NCI-H187 (cell line): ENCODE measurements at places on chromosomes 13 and 19.

DNA sequence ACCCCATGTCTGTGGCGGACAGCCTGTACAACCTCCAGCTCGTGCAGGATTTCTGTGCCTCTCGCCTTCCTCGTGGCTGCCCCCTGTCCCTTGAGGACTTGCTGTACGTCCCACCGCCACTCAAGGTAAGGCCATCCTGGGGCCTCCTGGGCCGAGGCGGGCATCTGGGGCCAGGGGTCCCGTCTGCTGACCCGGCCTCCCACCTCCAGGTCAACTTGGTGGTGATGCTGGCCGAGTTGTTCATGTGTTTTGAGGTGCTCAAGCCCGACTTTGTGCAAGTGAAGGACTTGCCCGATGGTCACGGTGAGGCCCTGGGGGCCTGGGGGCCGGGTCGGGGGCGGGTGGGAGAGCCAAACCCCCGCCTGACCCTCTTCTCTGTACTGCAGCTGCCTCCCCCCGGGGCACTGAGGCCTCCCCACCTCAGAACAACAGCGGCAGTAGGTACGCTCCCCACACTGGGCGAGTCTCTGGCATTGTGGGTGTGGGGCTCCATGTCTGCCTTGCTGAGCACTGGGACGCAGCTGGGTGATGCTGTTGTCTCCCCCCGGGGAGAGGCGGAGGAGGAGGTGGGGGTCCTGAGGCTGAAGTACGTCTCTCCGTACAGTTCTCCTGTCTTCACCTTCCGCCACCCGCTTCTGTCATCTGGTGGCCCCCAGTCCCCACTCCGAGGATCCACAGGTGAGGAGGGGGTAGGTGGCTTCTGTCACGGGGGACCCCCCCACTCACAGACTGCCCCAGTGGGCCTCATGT lies 15.0 kb downstream of the CAMSAP3 start:
- DNase-seq = no peak

DNA sequence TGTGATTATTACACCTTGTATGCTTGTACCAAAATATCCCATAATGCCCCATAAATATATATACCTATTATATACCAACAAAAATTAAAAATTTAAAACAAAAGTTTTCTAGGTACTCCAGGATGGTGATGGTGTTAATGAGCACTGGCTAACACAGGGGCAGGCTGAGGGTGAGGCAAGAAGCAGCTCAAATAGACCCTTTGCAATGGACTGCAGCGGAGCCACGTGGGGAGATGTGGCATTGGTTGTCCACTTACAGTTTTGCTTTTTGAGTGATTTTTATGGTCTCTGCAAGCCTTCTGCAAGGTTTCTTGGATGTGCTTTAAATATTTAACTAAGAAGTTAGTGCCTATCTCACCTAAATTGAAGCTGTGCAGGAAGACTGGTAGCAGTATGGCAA lies 132.9 kb downstream of the RAP2A start:
- DNase-seq = no peak

DNA sequence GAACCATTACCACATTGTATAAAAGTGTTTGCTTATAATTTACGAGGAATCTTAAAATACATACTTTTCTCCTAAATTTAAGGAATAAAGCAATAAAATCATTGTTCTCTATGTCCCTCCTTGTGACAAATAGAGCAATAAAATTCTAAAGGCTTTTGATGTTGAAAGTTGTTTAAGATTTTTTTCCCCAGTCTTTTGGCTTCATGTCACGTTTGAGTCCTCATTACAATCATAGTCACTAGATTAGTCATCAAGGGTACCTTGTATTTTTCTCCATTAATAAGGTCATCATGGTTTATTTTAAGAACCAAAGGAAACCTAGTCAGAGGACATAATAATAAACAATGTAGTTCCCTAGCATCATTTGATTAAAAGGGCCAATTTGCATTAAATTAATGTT lies 3.2 kb downstream of the WBP4 start:
- DNase-seq = no peak

DNA sequence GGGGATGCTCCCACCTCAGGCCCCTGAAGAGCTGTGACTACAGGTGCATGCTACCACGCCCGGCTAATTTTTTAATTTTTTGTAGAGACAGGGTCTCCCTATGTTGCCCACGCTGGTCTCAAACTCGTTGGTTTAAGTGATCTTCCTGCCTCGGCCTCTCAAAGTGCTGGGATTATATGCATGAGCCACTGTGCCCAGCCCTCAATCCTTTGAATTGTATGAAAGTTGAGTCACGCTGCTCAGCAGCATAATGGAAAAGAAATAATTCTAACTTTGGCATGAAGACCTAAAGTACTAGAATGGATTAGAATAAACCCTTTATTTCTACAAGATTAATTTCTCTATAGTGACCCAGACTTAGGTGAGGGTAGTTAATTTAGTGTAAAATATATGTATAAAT lies 42.4 kb downstream of the MRPS31 start:
- no peak for DNase-seq

DNA sequence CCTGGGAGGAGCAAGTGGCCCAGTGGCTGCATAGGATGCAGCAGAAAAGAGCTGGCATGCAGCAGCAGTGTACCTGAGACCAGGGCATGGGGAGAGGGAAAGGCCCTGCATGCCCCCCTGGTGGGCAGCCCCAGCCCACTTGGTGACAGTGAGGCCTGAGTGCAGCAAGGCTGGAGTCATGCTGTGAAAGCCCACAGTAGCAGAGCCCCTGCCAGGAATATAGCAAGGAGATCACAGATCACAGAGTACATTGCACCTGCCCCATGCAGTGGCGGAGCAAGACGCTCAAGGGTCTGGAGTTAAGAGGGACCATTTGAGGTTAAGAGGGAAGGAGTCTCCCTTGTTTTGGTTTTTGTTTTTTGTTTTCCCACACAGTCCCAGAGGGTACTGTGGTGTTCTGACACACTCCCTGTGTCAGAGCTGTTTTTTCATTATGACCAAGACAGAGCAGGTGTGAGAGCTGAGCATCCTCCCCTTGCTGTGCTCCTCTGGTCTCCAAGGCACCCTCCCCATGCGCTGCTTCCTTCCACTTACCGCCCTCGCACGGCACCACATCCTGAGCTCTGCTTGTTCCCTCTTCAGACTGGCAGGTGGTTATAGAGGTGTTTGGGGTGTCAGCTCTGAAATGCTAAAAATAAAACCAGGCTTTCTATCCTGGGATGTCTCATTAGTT lies 85.0 kb upstream of the UBL3 start:
- DNase-seq = peak; percentile 60

DNA sequence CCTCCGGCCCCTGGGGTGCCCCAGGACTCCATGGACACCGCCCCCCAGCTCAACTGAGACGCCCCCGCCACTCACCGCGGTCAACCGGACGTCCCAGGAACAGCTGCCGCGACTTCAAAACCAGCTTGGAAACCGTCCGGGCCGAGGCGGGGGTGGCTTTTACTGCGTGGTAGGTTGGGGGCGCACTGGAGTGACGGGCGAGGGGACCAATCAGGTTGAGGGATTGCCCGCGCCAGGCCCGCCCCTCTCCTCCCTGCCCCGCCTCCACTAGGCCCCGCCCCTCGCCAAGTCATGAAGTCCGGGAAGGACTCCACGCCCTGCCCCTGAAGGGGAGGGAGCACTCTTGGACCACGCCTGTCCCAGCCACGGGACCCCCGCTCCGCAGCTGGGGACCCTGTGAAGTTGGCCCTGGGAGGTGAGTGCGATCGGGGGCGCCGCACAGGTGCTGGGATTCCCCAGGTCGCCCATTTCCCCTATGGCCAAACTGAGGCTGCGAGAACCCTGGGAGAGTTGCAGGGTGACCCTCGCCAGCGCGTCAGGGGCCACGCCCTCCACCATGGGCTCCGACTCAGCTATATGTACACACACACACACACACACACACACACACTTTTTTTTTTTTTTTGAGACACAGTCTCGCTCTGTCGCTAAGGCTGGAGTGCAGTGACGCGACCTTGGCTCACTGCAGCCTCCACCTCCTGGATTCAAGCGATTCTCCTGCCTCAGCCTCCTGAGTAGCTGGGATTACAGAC lies at the start of gene PLIN3:
Gene PLIN3, minus strand, starts transcription at position 134 of the 752 bp plus-strand sequence. CDS start 6,273 bp downstream, outside the sequence.
- DNase-seq = no peak

DNA sequence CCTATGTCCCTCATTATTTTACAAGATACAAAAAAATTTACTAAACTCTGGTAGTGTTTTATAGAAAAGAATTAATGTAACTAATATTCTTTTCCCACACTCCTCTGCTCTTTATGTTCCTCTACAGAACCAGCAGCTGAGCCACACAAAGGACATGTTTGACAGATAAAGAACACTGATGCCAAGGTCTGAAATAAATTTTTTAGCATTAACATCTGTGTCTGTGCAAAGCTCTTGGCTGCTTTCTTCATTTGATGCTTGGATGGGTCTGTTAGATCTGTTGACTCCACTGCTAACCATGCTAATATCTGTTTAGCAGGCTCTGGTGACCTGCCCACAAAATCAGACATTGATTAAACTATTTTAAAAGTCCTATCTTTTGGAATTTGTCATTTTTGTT lies 2363.8 kb downstream of the PCDH9 start:
- DNase-seq = no peak

DNA sequence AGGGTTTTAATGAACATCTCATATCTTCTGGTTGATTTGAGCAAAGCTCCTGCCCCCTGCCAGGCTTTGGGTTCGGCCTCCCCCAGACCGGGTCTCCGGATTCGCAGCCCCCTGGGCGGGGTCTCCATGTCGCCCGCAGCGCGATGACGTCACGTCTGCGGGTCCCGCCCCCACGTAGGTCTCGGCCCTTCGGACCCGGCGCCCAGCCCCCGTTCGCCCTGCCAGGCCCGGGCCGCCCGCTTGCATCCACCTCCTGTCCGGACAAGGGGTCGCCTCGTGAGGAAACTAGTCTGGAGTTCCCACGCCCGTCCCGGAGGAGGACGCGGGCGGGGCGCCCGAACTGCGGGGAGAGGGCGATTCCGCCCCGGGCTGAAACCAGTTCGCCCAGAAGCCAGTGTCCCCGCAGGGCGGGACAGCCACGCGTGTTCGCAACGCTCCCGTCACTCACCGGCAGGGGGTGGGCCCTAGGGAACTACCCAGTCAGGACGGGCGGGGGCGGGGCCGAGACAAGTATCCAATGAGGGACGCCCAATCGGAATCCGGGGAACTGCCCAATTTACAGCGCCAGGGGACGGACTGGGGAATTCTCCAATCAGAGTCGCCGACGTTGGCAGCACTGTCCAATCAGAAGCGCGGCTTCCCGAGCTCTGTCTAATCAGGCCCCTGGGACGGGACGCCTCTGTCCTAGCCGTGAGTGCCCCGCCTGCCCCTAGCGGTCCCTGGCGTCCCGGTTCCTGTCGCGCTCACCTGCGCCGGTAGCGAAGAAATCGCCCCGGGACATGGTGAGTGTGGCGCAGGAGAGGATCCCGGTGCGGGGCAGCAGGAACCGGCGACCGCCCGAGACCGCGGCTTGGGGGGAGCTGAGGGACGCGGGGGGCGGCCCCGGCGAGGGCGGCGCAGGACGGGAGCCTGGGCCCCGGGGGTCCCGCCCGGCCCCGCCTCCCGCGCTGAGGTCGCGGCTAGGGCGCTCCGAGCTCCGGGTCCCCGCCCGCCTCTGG lies at the start of gene ZNF555:
Gene ZNF555, plus strand, starts transcription at position 682 of the 998 bp plus-strand sequence. Its CDS starts 98 bp downstream, at position 780.
- peak; percentile 98 for DNase-seq

- no peak for DNase-seq
These were observed 123.0 kb upstream of the KL start for GRCh38 chr13:32893176-32893575.

GRCh38 chr13:91311491-91311890 lies 36.0 kb upstream of the MIR17HG start:
- no peak for DNase-seq

DNA sequence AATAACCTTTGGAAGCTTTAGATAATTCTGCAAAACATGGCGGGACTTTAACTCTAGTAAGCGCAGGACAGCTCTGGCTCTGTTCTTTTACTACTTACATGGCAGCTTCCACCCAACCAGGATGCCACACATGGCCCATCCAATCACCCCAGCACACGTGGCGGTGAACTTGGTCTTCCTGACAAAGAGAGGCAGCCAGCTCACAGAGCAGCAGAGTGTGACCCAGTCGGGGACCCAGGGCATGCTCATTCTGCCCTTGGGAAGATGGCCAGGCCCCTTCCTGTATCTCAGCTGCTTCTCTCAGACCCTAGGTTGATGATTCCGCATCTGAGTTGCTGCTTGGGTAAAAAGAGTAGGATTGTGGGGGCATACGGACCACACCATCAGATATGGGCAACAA lies 172.1 kb downstream of the USP12 start:
- no peak for DNase-seq

DNA sequence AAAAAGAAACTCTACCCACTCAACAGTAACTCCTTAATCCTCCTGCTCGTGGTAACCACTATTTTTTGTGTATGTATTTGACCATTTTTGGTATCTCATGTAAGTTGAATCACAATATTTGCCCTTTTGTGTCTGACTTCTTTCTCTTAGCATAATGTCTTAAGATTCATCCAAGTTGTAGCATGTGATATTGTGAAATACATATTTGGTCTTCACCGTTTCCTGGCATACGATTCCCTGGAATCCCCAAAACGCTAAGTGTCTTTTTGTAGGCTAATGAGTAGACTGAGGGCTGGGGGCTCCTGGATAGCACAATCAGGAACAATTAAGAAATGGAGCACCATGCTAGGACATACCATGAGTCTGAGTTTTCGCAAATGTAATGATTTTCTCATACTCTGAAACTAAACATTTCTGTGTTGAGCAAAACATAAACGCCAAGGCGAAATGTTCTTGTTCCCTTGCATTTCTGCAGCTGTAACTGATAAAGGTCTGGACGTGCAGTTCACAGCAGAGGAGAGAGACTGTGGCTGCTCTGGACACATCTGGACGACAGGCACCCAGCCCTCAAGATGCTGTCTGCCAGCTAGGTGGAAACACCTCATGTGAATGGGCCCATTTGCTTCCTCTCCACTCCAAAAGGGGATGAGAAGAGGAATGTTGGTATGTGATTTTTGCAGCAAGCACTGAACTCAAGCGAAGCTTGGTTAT lies 38.4 kb downstream of the BRD4 start:
- DNase-seq = no peak

- DNase-seq = no peak
These were observed 226.4 kb downstream of the SUCLA2 start for GRCh38 chr13:47774671-47774994.

DNA sequence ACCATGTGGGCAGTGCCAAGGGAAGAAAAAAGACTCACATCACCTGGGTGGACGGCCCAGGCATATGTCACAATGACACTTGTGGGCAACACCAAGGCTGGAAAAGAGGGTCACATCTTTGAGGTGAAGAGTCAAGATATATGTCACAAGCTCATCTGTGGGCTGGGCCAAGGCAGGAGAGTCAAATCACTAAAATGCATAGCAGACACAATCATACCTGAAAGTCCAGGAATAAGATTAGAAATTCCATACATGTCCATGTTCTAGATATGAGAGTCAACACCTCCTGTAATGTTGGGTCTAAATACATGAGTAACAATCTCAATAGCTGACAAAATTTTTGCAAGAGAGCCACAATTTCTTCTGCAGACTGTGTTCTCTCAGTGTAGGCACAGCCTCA lies 145.0 kb downstream of the ZNF675 start:
- DNase-seq = no peak

DNA sequence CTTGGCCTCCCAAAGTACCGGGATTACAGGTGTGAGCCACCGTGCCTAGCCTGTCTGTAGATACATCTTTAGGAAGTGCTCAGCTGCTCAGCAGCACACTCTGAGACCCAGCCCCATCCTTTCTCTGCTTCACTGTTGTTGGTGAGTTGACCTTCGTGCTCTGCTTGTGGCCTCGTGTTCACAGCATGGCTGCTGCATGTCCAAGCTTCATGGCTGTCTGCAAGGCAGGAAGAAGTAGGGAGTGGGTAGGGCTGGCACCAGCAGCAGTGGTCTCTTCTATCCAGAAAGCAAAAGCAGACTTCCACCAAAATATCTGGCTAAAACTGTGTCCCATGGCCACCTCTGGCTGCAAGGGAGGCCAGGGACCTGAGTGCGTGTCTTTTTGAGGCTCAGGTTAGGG lies 14.2 kb downstream of the B3GNT8 start:
- no peak for DNase-seq

- no peak for DNase-seq
These were observed 22.5 kb downstream of the MAST3 start for GRCh38 chr19:18120127-18120526.
